NCI-H187 treated with DMSO at 0.1 percent for 48 hours (cell line): ENCODE measurements at places on chromosomes 3 and 15.

- peak; percentile 91 for DNase-seq
Measured at GRCh38 chr3:179933080-179933479, 103.7 kb downstream of the PEX5L start.

DNA sequence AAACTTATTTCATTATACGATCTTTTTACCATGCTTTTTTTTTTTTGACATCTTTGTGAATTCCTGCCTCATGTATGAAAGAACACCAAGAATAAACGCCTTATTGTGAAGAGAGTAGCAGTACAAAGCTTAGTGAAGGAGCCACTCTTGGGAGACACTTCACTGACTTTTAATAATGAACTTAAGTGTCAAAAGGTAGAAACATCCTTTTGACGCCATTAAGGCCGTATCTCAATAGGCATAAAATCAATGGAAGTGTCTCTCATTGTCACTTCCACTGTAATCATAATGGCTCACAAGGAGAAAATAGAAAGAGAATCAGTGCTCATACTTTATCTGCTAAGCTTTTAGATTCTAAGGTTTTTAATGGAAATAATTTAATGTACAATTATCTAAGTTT is 657.8 kb downstream of the DIPK2A start:
- DNase-seq = no peak

GRCh38 chr3:177598097-177598833 is 401.0 kb upstream of the TBL1XR1 start:
- no peak for DNase-seq

DNA sequence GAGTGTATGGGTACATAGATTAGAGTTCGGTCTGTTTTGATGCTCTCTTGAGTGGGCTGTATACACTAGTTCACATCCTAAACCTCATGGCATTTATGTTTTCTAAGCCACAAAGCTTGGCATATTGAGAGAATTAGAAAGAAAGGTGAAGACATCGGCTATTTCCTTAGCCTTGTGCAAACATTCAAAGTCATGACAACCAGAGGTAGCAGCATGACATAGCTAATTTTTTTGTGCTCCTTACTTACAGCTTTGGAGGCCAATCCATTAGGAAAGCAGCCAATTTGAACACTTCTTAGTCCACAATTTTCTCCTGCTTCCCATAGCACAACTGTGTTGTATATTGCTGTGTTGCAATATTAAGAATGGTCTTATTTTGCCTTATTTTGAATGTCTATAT is 21.5 kb upstream of the AADAC start:
- no peak for DNase-seq

DNA sequence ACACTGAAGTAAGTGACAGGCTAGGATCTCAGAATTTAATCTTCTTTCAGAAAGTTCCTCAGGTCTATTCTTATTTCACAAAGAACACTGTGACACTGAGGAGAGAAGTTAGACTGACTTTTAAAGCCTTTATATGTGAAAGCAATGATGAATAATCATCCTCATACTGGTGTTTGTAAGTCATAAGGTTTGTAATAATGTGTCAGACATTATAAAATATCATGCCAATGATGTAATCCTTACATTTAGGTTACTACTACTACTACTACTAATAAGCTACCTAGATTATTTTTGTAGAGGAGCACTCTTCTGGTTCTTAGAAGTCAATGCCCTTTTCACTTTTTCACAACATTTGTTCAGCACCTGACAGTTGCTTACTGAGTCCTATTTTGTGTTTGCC is 33.4 kb downstream of the FANCD2OS start:
- DNase-seq = no peak

GRCh38 chr3:97763586-97764406 is 762 bp upstream of the ARL6 start:
- no peak for DNase-seq

- DNase-seq = no peak
Measured at GRCh38 chr3:186003610-186004009, 65.8 kb upstream of the TRA2B start.

DNA sequence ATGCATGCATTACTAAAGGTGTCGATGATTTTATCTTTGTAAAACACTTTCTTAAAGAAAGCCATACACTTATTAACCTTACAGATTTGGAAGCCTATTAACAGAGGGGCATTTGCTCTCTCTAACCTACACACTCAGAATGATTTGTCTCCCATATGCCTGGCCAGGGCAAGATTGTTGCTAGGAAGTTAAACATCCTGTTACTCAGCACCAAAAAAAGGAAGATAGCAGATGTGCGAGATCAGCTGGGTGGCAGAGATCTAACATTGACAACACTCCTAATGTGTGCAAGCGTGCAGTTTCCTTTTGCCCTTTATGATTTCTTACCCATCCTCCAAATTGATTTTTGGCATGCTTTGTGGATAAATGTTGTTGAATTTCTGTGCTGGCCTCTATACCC is 73.9 kb upstream of the TMEM108 start:
- DNase-seq = no peak

DNA sequence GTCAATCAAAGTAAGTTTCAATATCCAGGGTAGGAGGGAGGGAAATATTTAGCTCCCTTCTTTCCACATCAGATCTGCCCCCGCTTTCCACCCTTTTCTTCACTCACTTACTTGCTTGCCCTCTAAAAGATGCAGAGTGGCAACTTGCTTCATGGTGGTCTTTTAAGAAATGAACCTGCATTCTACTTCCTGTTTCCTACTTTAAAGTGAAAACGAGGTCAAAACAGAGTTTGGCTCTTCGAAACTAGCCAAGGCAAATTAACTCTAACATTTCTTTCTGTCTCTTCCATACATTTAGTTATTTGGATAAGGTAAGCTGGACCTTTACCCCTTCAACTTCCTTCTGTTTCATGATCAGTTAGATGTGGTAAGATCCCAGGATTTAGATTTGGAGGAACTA is 34.2 kb upstream of the PEX5L start:
- DNase-seq = no peak
